ENCODE measurements at places on chromosomes 3 and 15.

GRCh38 chr15:30953183-30953582, 38.2 kb downstream of the MTMR10 start:
- DNase-seq = no peak

DNA sequence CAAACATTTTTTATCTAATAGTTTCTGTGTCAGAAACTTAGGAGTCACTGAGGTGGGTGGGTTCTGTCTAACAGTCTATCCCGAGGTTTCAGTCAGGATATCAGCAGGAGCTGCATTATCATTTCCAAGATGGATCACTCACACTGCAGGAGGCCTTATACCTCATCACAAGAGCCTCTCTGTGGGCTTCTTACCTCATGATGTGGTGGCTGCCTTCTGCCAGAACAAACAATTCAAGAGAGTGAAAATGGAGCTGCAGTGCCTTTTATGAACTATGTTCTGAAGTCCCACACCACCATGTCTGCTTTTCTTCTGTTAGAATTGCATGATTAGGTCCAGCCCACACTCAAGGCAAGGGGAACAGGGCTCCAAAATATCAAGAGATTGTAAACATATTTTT, 27.9 kb downstream of the RFX7 start:
- DNase-seq = no peak

- DNase-seq = no peak
These were observed 14.7 kb downstream of the MAP2K1 start for GRCh38 chr15:66401130-66402021.

GRCh38 chr3:14438262-14438661, 35.9 kb downstream of the SLC6A6 start:
- DNase-seq = no peak

GRCh38 chr3:156516284-156516683, 38.6 kb downstream of the SSR3 start:
- no peak for DNase-seq

- no peak for DNase-seq
These were observed 26.8 kb downstream of the UBE2E1 start for GRCh38 chr3:23832523-23832922.

DNA sequence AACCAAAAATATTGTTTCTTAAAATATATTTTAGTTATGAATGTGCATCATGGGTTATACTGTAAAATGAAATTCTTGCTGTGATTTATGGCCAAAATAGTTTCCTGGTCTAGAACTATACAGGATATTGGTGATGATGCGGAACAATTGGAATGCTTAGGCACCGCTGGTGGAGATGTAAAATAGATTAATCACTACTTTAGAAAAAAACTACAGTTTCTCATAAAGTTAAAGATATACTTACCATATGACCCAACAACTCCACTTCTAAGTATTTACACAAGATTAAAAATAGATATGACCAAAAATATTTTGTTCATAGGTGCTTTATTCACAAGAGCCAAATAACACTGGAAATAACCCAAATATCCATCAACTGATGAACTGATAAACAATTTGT, 126.7 kb downstream of the TUSC7 start:
- no peak for DNase-seq

GRCh38 chr3:114213627-114214541, 23.5 kb downstream of the ZNF80 start:
- DNase-seq = peak; percentile 71

- no peak for DNase-seq
These were observed 48.7 kb upstream of the WDR72 start for GRCh38 chr15:53808058-53808706.

DNA sequence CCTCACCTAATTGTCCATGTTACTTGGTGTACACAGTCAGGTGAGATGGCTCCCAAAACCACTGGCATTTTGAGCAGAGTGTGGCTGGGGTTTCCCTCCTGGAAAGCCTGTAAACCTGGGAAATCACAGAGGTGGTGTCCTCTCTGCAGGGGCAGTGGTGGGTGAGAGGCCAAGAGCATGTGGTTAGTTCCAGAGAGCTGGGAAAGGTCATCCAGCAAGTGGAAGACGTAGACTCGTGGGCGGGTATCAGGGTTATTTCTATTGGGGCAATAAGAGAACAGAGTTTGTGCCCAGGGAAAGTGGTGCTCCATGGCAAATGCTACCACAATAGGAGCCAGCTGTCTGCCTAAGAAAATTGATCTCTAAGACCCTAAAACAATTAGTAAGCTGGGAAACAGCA, 44.6 kb upstream of the LIMD1 start:
- DNase-seq = no peak

DNA sequence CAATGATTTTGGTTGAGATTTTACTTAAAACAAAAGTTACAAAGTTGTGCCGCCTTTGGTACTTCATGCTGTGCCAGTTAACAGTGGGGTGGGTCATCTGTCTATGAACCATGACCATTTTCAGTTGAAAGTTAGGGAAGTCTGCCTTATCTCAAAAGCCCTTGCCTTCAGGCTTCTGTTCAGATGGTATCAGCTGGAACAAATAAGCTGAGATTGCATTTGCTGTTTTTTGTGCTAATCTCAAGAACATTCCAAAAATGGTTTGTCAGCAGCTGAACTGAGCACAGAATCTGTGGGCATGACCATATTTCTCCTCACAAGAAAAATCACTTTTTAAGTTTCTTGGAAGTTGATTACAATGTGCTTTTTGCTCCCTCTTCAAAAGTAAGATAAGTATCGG, 142.3 kb downstream of the IL5RA start:
- DNase-seq = no peak

GRCh38 chr3:110901536-110901935, 170.1 kb upstream of the NECTIN3 start:
- no peak for DNase-seq

- DNase-seq = no peak
These were observed 22.8 kb downstream of the SLC9A9 start for GRCh38 chr3:143825513-143825912.

GRCh38 chr15:35618260-35619188, 72.6 kb upstream of the DPH6 start:
- no peak for DNase-seq

GRCh38 chr15:51849860-51850259, 20.4 kb downstream of the TMOD3 start:
- no peak for DNase-seq

DNA sequence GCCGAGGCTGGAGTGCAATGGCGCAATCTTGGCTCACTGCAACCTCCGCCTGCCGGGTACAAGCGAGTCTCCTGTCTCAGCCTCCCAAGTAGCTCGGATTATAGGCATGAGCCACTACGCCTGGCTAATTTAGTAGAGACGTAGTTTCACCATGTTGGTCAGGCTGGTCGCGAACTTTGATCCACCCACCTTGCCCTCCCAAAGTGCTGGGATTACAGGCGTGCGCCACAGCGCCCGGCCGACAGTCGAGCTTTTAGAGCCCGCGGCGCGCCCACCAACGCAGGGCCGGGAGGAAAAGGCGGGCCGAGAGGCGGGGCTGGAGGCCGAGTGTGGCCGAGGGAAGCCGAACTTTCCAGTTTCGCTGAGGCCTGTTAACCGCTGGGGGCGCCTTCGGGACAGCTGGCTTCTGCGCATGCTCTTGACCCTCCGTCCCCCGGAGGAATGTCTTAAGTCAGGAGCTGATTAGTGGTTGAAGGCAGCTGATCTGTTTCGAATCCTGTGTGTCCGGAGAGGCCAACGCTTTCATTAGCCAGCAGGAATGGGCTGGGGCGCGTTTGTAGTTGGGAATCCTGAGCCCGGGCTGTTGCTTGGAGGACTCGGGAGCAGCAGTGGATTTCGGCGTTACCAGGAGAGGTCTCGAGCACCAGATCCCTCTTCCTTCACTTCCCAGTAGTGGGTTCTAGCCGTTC, 10.0 kb downstream of the RPLP1 start:
- peak; percentile 91 for DNase-seq

GRCh38 chr3:137767538-137768360, 3.6 kb downstream of the SOX14 start:
- DNase-seq = no peak

GRCh38 chr3:146832857-146833458, 227.8 kb upstream of the PLSCR5 start:
- no peak for DNase-seq

Measured in stimulated activated naive CD8-positive, alpha-beta T cell treated with anti-CD3 and anti-CD28 coated beads, Interleukin-15, amount 100 ng/mL, for 72 hours (primary cell).